ENCODE measurements at places on chromosomes 16 and 17. TPM values are rescaled to one million over a fixed set of nuclear protein-coding genes. Genes with fewer than 3 reads are reported as not detected.

CACNG1 gene
- polyA plus RNA-seq: not detected

NT5M gene
- polyA plus RNA-seq: 1.3 TPM

KRTAP9-4 gene
- not detected for polyA plus RNA-seq

HOXB2 gene
- 6.7 TPM for polyA plus RNA-seq

SEPTIN12 gene
- not detected for polyA plus RNA-seq

PLD2 gene
- 24.2 TPM for polyA plus RNA-seq

CALB2 gene
- polyA plus RNA-seq: 2.6 TPM

XYLT1 gene
- 5.2 TPM for polyA plus RNA-seq

AGRP gene
- not detected for polyA plus RNA-seq

Data from mammary epithelial cell (primary cell).